ENCODE measurements at places on chromosomes 7 and 10.

DNA sequence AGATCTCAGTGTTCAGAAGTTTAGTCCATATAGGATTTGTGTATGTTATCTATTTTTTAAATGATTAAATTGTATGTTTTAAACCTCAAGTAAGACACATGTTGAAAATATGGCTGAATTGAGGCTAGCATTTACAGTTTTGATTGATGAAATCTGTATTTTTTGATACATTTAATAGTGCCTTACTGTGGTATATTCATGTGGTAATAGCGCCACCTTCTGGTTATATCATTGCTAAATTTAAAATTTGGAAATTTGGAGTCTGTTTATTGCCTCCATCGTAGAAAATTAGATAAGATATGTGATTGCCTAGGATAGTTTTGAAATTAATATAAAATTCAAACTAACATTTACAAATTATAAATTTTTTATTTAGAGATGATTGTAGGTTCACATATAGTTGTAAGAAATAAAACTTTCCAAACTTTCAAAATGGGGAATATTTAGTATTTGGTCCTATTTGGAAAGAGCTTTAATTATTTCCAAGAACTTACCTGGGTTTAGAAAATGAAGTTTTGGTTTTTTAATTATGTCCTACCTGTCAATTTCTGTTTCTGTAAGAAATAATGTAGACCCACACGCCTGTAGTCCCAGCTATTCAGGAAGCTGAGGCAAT, 19.1 kb upstream of the ARMS2 start:
- peak; percentile 30 for DNase-seq

DNA sequence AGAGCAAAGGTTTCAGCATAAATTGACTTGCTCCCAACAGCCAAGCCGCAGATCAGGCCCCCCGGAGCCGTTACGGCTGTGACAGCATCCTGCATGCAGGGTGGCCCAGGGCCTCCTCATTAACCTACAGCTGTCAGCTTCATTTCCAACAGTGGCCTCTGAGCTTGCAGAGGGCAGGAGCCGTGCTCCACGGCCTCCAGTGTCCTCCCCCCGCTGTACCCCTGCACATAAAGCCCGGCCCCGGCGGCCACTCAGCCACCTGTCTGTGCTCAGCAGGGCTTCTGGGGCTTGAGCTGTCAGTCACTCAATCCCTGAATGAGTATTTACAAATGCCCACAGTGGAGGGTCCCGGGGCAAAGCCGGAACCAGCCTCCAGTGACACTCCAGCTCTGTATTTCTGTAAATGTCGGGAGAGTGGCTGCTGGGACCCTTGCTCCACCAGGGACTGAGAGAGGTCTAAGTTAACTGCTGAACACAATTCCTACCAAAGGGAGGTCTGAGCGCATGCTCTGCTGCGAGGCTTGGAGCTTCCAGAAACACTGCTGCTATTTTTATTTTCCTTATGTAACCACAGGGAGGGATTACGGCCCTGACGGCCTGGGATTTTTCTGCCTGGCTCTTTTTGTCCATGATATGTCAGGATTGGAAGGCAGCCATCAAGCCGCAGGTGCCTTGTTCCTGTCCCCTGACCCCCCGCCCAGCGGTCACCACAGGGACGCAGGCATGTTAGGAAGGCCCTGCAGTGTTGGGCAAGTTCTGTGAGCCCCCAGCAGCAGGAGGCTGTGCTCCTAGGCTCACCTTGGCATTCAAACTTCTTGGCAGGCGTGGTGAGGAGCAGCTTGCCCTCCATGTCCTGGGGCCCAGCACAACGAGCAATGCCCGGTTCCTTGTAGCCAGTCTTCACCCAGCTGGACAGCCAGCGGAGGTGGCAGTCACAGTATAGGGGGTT, 165.0 kb downstream of the SLIT1 start:
- DNase-seq: peak; percentile 69

GRCh38 chr10:103854686-103855391, 537 bp downstream of the SH3PXD2A start:
- DNase-seq: peak; percentile 51

DNA sequence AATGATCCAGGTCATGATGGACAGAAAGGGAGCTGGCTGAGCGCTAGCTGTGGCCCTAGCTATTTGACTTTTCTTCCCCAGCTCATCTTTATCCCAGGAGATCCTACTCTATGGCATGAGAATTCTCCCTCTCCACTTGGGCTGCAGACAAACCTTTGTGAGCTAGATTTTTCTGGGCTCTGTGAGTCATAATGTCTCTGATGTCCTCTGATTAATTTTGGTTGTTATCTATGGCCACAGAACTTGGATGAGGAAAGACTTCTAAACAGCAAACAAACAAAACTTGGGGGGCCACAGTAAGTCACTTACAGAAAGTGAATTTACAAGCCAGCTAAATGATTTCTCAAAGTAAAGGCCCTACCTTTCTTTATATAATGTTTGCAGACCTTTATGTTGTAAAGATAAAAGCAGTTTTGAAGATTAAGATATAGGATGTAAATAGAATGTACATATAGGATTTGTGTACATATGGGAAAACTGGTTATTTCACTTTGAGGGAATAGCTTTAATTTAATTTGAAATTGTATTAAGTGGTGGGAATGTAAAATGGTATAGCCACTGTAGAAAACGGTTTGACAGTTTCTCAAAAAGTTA, 10.4 kb downstream of the ABLIM1 start:
- DNase-seq: peak; percentile 25

DNA sequence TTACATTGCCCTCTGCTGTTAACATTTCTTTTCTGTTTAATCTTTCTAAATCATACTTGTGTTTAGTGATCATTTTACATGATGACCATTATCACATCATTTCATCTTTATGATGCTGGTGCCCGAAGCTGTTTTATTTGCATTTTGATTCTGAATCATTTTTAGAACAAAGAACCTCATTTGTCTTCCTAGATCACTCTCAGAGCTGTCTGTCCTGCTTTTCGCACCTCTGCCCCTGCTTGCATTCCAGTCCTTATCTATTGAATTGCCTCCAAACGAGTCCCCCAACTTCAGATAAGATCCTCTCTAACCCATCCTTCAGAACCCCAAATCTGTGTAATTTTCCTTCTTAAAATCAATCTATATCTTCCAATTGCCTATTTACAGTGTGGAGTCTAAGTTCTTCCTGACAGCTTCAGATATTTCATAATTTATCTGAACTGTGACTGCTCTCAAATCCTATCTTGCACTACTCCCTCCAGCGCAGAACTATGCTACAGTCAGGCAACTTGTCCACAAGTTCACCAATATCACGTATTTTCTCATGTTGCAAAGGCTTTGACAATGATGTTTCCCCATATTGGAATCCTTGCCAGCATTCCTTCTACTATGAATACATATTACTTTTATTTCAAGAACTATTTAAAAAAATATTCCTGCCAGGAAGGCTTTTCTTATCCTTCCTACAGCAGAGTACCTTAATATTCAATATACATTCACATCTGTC, 346.5 kb upstream of the CACNA2D1 start:
- no peak for DNase-seq

DNA sequence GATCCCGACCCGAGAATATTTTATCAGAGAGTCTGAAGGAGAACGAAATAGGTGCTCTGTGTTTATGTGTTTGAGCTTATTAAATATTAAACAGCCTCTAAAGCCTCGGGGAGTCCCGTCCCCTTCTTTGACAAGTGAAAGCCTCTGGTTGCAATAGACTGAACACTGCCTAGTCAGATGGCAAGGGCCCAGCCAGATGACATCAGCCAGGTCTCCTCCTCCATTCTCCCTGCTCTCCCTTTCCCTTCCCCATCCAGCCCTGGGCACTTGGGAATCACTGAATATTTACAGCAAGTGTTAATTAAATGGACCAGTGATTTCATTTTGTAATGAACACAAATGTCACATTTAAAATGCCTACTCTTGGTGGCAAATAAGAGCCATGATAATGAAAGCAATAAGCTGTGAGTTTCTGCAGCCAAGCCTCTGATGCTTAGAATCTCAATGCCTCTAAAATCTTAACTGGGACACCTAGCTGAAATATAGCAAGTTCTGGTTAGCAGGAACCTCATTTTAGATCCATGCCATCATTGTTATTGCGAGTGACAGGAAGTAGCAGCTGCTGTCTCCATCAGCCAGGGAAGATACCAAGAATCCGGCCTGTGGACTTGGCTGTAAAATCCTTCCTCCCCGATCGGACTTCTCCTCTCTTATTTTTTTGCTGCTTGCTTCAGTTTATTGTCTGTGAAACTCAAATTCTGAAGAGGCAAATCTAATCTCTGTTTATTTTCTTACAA, 202.1 kb downstream of the PRPF18 start:
- DNase-seq: peak; percentile 83
